Vagina (tissue), 2 donors: ENCODE measurements at places on chromosomes 6 and 20. TPM values are rescaled to one million over a fixed set of nuclear protein-coding genes. Genes with fewer than 3 reads are reported as not detected.

Gene SULF2
- total RNA-seq = 157 TPM

Gene RAB44
- total RNA-seq = 0.49 TPM

Gene FAM209B
- total RNA-seq = not detected

Gene PAX1
- total RNA-seq = not detected

Gene PRR18
- not detected for total RNA-seq

Gene HLA-G
- not detected for total RNA-seq

Gene ZBP1
- total RNA-seq = 0.74 TPM

Gene LKAAEAR1
- total RNA-seq = not detected

Gene DEFB119
- total RNA-seq = not detected

Gene EDN1
- 7.1 TPM for total RNA-seq

Gene HLA-DOA
- total RNA-seq = 30.2 TPM

Gene EFCAB8
- not detected for total RNA-seq

Gene GMNN
- 13.5 TPM for total RNA-seq

Gene NEU1
- total RNA-seq = 26.0 TPM

Gene HRH3
- not detected for total RNA-seq

Gene PPP1R18
- 42.5 TPM for total RNA-seq

Gene HTR1B
- not detected for total RNA-seq

Gene HTR1E
- not detected for total RNA-seq

Gene PTPRT
- total RNA-seq = not detected

Gene ACAT2
- total RNA-seq = 11.3 TPM

Gene TMEM244
- total RNA-seq = not detected

Gene ADISSP
- total RNA-seq = 16.0 TPM

Gene PRL
- total RNA-seq = not detected

Gene C20orf202
- total RNA-seq = not detected

Gene HLA-F
- 133 TPM for total RNA-seq

Gene FNDC1
- total RNA-seq = 0.49 TPM

Gene CST9L
- not detected for total RNA-seq

Gene ZC2HC1B
- not detected for total RNA-seq

Gene SPDEF
- total RNA-seq = not detected

Gene PTCRA
- not detected for total RNA-seq

Gene BNIP5
- not detected for total RNA-seq

Gene RAMACL
- 2.2 TPM for total RNA-seq

Gene TENT5A
- 20.6 TPM for total RNA-seq

Gene SLC16A10
- total RNA-seq = 5.4 TPM

Gene PDYN
- total RNA-seq = not detected

Gene SMIM13
- total RNA-seq = 8.1 TPM

Gene ELOVL2
- total RNA-seq = 0.25 TPM

Gene SLX4IP
- total RNA-seq = 4.9 TPM

Gene VSX1
- not detected for total RNA-seq

Gene ZNF334
- 5.4 TPM for total RNA-seq

Gene B3GAT2
- not detected for total RNA-seq

Gene ADGRB3
- total RNA-seq = 2.7 TPM

Gene CFB
- total RNA-seq = 9.6 TPM

Gene SPTLC3
- total RNA-seq = 5.9 TPM

Gene BPIFA1
- not detected for total RNA-seq

Gene TRIM10
- total RNA-seq = not detected

Gene HLA-DPB1
- 94.8 TPM for total RNA-seq

Gene THBD
- total RNA-seq = 76.9 TPM

Gene CALHM4
- not detected for total RNA-seq

Gene ADGRF1
- total RNA-seq = 8.3 TPM

Gene RNF8
- 15.0 TPM for total RNA-seq

Gene MYH7B
- under 0.01 TPM for total RNA-seq

Gene SIM1
- not detected for total RNA-seq

Gene RNF39
- 18.2 TPM for total RNA-seq

Gene GTF2H4
- total RNA-seq = 16.7 TPM
